Cerebellar nuclear complex (tissue), 1 donor: ENCODE measurements at places on chromosomes 12 and 14.
A peak's percentile ranks its signal among the peaks of the same experiment; 100 is the strongest.

DNA sequence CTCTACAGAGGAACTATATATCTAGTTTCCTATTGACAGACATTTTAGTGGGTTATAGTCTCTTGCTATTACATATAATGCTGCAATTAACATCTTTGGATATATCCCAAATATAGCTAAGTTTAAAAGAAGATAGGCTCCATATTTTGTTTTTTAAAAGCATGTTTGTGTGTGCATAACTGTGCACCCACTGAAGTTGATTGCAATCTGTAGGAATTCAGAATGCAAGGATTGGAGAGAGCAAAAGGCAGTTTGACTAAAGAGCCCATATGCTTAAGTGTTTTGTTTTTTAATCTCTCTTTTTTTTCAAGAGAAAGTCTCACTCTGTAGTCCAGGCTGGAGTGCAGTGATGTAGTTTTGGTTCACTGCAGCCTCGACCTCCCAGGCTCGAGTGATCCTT is 9.4 kb upstream of the ABCD4 start:
- no peak for DNase-seq

- DNase-seq = no peak
Observed at GRCh38 chr12:111389635-111390034, 16.1 kb upstream of the SH2B3 start.

GRCh38 chr14:82341261-82341810 is 807.7 kb upstream of the SEL1L start:
- DNase-seq = no peak

DNA sequence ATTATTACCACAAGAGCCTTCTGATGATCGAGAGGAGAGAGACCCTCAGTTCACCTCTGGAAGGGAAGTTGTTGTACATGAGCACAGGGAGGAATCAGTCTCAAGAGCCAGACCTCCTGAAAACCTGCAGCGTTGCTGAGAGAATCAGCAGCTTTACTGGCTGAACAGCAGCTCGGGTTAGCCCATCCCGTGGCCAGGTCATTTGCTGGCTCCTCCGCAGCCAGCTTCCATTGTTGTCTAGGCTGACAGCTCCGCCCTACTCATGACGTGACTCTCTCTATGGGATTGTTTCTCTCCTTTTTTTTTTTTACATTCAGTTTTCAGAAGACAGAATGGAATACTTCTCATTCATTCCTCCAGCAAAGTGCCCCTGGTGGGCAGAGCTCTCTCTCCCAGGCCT is 69.9 kb downstream of the TGFB3 start:
- DNase-seq = no peak

GRCh38 chr12:3161861-3162260 is 84.7 kb downstream of the TSPAN9 start:
- DNase-seq = no peak

DNA sequence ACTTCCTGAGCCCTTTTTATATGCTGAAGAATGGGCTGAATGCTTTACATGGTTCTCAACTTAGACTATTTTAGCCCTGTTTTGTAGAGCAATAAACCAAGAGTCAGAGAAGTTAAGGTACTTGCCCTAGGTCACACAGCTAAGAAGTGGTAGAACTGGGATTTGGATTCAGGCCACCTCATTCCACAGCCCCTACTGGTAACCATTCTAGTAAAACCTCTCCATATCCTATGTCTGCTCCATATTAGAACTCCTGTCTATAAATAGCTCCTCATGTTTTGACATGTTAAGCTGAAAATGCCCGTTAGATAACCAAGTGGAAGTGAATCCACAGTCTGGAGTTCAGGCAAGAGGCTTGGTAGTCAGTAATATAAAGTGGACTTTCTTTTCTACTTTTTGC is 111.6 kb downstream of the HECTD4 start:
- no peak for DNase-seq

DNA sequence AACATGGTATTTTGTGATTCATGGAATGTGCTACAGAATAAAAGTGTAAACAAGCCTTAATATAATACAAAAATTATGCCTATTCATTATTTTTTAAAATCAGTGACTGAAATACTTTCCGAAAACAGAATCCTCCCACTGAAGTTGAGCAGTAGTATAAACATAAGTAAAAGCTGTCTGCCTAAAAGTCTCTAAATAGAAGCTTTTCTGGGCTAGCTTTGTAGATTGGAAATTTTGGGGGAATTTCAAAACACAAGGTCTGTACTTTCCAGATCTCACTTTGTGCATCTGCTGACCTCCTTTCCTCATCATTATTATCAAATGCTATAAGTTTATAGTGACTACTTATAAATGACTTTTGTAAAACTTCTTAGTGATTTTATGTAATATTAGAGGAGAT is 80.4 kb upstream of the TRHDE start:
- no peak for DNase-seq

- DNase-seq = peak; percentile 43
Observed at GRCh38 chr14:61510736-61511557, 184.4 kb upstream of the HIF1A start.

DNA sequence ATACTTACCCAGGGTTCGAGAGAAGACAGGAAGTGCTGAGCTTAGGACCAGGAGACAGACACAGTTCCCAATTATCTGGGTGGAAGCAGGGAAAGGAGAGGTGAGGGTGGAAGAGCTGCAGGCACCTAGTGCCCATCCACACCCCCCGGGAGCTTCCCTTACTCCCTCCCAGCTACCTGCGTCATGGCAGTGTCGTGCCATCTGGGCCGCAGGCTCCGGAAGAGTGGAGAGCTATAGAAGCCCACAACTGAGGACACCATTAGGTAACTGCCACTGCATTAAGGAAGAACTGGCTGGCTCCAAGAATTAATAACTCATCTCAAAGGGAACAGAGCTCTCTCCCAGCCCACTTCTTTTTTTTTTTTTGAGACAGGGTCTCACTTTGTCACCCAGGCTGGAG is 5.8 kb upstream of the DHH start:
- no peak for DNase-seq

- DNase-seq = no peak
Observed at GRCh38 chr12:105221583-105222283, 14.2 kb downstream of the APPL2 start.

DNA sequence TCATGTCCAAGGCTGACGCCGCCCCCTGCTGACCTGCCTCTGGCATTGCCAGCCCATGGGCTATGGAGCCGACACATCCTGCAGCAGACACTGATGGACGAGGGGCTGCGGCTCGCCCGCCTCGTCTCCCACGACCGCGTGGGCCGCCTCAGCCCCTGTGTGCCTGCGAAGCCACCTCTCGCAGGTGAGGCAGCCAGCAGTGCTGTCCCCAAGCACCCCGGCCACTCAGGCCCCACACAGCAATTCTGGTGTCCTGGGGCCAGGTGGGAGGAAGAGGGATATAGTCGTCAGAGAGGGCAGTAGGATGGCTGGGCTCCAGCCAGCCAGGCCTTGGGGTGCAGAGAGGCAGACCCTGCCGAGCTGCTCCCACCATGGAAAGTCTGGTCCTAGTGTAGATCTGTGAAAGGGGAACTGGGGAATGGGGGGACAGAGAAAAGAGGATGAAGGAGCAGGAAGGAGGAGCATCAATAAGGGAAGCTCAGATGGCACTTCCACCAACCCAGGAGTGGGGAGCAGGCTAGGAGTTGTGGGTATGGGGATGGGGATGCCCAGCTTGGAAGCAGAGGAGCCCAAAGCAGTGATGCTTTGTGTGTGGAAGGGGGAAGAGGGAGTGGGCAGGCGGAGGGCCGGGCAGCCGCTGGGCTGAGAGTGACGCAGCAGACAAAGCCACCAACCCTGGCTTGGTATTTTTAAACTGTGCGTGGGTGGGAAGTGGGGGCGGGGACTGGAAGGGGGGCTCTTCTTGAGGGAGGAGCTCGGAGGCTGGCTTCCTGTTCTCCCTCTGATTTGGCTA is 4.7 kb downstream of the NAB2 start:
- no peak for DNase-seq

DNA sequence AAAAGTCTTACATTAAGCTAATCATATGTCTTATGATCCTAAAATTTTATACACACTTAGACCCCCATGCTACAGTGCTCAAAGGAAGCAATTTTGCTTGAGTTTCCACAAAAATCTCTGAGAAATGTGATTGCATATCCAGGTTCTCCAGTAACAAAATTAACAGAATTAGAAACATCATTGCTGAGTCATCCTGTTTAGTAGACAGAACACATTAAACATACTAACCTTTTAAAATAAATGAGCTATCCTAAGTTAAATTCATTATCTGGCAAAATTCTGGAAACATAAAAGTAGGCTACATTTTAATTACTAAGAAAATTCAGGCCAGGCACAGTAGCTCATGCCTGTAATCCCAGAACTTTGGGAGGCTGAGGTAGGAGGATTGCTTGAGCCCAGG is 94.7 kb downstream of the DENND5B start:
- no peak for DNase-seq

DNA sequence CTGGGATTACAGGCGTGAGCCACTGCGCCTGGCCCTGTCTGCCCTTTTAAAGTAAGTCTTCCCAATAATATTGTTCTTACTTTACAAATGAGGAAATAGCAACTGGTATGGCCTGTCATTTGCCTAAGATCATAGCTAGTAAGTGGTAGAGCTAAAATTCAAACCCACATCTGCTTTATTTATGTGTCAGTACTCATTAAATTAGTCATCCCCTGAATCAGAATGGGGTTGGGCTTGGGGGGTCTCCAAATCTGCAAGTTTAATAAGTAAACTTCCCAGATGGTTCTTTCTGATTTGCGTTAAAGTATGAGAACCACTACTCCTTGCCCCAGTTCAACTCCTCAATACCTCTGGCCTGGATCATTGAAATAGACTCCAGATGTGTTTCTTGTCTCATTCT is 96.2 kb downstream of the FAR2 start:
- DNase-seq = no peak

- no peak for DNase-seq
Observed at GRCh38 chr12:115761784-115762183, 515.7 kb downstream of the MED13L start.

DNA sequence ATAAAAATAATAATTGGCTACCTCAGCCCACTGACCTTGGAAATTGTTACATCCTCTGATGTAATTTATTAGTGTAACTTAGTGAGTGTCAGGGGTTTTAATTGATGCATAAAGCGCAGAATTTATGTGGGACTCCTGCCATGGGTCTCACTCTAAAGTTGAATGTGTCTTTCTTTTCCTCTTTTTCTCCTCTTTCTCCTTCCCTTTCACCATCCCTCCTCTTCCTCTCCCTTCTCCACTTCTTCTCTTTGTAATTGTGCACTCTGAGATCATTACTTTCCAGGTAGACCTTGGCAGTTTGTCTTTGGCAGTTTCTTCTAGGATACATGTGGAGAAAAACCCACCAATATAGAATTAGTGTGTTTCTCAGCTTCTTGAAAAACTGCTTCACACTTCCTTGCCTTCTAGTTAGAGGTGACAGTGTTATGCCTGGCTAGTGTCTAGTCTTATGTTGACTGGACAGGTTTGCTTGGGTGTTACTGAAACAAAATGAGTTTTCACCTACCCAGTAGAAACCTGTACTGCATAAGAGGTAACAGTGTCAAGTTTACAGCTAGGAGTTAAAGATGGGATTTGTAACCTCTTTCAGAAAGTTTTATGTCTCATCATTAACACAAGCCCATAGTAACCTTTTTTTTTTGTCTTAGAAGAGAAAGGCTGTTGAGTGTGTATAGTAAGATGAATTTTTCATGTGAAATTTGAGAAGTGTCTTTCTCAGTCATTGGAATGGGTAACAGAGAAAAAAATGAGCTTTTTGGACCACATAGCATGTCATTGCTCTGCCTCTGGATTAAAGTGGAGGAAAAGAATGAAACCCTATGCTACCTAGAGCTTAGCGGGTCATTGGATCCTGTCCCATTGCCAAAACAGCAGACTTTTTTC is 18.6 kb downstream of the PELI2 start:
- no peak for DNase-seq

- DNase-seq = no peak
Observed at GRCh38 chr14:54566410-54567223, at the start of gene SAMD4A. Gene SAMD4A (plus strand): TSS chr14:54567128. CDS start chr14:54567917, 789 bp downstream.

DNA sequence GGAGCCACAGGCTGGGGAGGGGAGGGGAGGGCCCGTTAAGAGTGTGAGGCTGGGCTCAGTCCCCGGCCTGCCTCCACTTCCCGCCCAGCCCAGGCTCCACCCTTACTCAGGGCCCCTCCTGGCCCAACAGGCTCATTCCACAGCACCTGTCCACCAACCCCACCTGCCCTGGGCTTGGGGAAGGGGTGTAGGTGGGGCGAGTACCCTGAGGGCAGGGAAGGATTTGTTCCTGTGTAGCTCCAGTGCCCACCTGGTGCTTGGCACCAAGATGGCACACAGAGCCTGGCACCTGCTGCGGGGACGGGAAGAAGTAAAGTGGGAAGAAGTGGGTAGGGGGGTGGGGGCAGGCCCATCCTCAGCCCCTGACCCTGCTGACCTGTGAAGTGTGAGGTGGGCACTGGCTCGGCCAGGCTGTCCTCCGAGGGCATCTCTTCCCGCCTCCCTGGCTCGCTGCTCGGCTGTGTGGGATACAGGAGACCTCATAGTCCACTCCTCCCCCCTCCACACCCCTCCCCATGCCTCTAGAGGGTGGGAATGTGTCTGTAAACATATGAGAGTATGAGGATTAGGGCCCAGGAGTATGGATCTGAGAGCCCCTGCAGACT is 35.1 kb downstream of the NCKAP5L start:
- DNase-seq = no peak

DNA sequence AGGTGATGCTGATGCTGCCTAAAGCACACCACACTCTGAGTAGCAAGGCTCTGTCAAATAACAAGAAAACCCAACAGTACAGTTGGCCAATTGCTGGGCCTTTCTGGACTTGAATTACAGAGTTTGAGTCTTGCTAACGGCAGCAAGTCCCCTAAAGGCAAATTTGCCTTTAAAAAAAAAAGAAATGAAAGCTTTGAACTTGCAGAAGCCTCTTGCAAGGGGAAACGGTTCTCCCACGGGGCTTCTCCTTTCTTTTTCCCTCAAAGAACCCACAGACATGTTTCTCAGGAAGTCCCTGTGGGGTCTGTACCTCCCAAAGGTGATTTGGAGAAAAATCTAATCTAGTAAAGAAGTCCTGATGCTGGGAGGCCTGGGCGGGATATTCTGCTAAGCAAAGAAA is 191.3 kb upstream of the MYL2 start:
- no peak for DNase-seq

DNA sequence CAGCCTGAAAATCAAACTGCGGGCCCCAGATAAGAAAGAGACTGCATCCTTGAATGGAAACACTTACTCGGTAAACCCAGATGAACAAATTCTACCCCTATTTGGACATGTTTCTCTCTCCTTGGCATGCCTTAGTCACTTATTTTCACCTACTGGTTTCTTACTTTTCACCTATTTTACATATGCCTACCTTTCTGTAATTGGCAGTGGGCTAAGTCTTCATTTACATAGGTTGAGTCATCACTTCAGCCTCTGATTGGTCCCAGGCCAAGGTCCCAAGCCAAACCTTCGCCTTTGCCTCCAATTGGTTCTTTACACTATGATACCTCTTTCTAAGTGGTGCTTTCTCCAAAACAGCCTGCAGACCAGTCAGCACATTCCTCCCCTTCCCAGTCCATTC is 111.3 kb downstream of the DYRK2 start:
- no peak for DNase-seq

DNA sequence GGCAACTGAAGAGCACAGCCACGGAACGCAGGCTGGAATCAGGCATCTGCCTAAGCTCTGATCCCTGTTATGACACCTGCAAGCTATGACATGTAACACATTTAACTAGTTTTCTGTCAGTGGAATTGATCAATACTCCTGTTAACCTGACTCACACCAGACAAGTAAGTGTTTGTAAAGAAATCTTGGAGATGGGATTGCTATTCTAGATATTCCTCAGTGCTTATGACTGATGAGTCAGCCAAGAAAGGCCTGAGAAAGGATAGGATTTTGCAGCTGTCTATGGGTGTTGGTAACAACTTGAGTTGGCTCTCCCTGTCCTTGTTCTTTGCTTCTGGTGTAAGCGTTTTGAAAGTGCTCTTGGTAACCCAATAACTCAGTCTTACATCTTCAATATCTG is 110.5 kb downstream of the GPR135 start:
- no peak for DNase-seq

- no peak for DNase-seq
Observed at GRCh38 chr14:33954016-33954598, 3.2 kb upstream of the EGLN3 start.
